ENCODE measurements at places on chromosomes 4 and X.
A peak's percentile ranks its signal among the peaks of the same experiment; 100 is the strongest.

DNA sequence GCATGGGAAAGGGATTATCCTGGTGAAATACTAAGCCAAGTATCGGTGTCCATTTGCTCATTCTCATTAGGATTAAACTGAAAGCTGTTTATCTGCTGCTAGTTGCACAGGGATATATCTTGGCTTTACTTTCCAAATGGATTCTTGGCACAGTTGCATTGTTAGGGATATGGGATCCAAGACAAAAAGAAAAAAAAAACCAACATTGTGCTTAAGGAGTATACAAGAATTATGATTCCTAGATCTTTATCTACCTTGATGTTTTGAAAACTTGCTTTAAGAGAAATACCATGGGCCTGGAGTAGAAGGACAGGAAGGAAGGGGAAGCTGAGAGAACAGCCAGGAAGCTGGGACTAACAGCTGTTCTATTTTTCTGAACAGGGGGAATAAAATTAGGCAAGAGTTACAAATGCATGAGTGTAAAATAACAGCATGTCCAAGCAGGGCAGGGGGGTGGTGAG lies 107.6 kb downstream of the ATXN3L start:
- DNase-seq, result no peak

DNA sequence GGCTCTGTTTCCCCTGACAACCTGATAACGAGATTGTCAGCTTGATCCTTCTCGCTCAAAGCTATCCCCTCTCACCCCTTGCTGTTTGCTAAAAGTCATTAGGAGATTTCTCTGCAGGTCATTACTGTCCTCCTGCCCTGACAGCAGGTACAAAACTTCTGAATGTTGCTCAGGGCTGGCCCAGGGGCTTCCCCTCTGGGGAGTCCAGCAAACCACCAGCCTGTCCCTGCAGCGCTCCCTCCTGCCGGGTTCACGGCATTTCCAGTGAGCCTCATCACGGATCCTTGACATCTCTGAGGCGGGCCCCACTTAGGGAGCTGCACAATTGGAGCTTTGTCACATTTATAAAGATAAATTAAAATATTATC lies 5.2 kb upstream of the SORCS2 start:
- DNase-seq, result no peak

DNA sequence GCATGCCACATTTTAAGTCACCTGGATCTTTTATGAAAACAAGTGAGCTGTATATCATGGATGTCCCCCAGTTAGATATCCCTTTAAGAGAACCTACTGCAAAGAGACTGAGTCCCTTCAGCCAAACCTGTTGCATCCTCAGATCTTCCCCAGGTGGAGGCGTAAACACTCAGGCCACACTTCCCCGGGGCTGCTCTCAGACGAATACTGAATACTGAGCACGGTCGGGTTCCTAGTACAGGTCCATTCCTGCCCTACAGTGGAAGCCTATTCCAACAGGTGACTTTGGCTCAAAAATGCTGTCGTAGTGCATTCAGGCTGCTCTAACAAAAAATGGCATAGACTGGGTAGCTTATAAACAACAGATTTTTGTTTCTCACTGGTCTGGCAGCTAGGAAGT lies 320.2 kb upstream of the CLNK start:
- no peak for DNase-seq

DNA sequence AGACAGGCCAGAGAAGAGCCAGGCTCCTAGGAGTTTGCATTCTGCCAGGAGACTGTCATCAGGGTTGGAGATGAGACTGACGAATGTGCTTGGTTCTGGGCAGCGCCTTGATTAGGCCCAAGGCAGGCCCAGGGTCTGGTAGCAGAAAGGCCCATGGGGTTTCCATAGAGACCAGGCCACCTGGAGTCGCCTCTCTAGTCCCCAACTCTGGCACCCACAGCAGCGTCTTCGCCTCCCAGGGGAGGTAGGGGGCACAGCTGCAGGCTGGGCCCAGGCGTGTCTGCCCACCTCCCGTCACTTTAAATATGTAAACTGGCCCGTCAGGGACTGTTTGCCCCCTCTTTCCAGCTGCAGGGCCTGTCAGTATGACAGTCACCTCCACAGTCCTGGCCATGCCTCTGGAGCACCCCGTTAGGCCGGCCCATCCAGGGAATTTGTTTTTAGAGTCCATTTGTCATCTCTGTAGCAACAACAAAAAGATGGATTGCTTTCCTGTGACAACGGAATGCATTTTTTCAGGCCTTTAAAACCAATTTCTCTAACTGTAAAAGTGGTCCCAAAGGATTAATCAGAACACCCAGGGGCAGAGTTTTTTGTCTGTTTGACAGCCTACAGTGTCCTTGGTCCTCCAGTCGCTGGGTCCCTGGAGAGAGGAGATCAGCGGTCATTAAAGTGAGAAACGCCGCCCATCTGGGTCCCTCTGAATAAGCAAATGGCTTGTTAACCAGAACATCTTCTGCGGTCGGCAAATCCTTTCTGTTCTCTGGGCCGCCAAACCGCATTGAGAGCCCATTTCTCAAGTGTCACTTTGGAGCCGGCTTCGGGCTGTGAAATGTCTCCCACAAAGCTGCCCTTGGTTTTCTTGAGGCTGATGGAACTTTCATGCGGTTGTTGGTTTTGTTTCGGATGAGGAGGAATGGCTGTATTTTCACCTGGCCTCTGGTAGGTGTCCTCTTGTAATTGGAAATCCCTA lies 153.0 kb upstream of the PSAPL1 start:
- DNase-seq, result no peak

- no peak for DNase-seq
These were observed 173.2 kb upstream of the TBL1X start for GRCh38 chrX:9291629-9292028.

GRCh38 chr4:184237612-184238011 lies 19.9 kb upstream of the ENPP6 start:
- DNase-seq, result no peak

DNA sequence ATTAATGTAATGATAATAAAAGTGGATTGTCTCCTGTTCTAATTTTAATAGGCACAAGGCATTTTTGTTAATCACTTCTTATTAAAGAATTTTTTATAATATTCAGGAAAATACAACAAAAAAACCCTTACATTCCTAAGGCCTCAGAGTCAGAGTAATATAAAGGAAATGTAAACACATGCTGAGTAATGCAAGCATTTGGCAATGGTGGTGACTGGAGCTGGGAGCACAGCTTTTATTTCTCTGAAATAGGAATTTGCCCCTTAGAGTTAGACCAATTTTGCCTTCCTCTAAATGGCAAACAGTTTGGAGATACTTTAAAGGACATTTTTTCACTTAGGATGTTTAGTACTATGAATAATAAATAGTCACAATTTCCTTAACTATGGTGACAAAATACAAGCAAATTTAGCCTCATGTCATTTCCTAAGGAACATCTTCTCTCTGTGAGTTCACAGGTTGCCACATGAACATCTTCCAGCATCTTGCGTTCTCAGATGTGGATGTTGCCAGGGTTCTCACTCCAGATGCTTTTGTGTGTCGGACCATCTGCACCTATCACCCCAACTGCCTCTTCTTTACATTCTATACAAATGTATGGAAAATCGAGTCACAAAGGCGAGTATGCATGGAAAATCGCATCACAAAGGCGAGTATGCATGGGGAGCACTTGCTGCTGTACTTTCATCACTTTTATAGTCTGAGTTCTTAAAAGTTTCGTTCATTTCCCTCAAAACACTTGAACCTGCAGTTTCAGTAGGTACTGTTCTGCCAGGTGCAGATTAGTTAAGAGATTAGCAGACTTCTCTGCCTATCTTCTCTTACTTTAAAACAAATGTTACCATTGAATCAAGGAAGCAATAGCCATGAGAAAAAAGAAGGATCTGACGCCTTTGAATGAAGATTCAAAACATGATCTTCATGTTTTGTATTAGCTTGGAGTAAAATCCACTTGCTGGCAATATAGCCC lies 15.9 kb upstream of the F11 start:
- DNase-seq, result peak; percentile 12

GRCh38 chrX:109943740-109944092 lies 59.2 kb upstream of the TMEM164 start:
- no peak for DNase-seq

DNA sequence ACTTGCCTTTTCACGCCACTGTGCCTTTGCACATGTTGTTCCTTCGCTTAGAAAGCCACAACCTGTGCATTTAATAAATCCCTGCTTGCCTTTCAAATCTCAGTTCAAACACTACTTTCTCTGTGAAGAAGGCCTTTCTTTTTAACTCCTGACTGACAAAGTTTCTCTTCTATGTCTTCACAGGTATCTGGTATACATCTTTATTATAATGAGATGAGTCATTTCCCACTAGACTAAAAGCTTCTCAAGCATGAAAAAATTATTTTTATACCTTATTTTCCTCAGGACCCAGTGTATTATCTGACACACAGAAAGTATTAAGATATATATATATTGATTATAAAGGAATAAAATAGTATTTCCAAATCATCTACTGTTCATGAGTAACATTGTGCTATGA lies 189.9 kb downstream of the TBCK start:
- DNase-seq, result no peak

- DNase-seq, result no peak
These were observed 24.2 kb downstream of the AMMECR1 start for GRCh38 chrX:110293658-110294057.

DNA sequence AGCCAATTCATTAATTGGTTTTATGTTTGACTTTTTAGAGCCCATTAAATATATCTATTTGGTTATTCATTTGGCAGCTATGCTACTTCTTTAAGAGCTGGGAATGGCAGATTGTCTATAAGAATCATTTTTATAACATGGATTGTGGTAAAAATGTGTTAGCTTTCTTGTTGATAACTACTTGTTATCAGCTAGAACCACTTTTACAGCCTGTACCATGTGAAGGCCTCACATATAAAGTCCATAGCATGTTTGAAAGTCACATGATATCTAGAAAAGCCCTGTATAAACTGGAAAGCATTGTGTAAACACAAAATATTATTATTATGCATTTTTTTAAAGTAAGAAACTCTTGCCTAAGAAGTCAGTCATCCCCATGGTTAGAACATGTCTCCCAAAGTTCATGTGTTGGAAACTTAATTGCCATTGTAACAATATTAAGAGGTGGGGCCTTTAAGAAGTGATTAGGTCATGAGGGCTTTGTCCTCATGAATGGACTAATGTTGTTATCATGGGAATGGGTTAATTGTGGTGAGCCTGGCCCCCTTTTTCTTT lies 110.9 kb upstream of the BMP2K start:
- DNase-seq, result no peak

GRCh38 chr4:159148441-159148840 lies 45.6 kb downstream of the RAPGEF2 start:
- no peak for DNase-seq

- no peak for DNase-seq
These were observed 10.4 kb upstream of the SCOC start for GRCh38 chr4:140363051-140363450.

GRCh38 chr4:118281611-118282442 lies 71.0 kb downstream of the PRSS12 start:
- no peak for DNase-seq

- DNase-seq, result no peak
These were observed 20.5 kb downstream of the ANOS1 start for GRCh38 chrX:8711401-8711800.

- DNase-seq, result no peak
These were observed 184.1 kb downstream of the CBR4 start for GRCh38 chr4:168825975-168826374.

- no peak for DNase-seq
These were observed 110.6 kb downstream of the SH3KBP1 start for GRCh38 chrX:19776753-19777152.
